Activated CD8-positive, alpha-beta memory T cell treated with anti-CD3 and anti-CD28 coated beads for 1 hour (primary cell): ENCODE measurements at places on chromosomes 5 and 9.

DNA sequence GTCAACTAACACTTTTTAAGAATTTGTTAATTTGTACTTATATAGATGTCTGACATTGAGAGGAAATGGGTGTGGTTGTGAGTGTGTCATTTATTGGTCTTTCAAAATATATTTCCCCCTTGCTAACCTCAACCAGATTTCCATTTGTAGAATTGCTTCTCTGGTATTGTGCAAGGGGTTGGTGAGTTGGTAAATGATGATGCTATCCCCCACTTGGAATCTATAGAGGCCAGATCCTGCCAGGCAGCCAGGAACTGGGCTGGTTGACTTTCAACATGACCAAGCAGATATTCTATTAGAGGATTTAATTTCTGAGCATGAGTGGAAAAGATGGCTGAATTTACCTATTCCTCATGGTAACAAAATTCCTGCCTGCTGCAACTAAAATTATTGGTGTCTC is 306.6 kb upstream of the KIF2A start:
- no peak for DNase-seq

DNA sequence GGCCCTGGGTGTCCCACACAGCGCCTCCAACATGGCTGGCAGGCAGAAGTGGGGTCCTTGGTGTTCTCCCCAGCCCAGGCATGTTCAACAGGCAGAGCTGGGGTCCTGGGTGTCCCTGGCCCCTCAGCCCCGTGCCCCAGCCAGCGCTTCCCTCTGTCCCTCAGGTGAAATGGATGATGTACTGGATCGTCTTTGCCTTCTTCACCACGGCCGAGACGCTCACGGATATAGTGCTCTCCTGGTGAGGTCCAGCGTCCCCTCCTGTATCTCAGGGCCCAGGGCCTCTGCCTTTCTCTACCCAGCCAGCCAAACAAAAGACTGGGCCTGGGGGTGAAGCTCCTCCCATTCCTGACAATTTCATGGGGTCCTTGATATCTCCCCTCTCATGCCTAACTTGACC is 2.4 kb downstream of the REEP2 start:
- no peak for DNase-seq

DNA sequence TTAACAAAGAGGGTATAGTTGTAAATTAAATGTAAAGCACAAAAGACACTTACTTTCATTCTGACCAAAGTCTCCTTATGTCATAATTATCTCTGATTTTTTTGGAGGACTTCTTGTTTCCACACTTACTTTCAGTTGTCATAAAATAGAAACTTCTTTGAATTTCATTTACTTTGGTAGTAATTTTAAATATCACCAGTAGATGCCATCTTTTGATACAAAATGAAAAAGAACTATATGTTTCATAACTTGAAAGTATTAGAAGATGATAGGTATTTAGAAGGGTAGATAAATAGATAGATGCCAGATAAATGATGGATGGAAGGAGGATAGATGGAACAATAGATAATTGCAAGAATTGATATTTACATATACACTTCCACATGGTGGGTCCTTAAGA is 1865.3 kb upstream of the CDH9 start:
- no peak for DNase-seq

GRCh38 chr9:134983074-134983473 is 65.4 kb upstream of the FCN1 start:
- DNase-seq = no peak

GRCh38 chr5:59661954-59662615 is 231.4 kb downstream of the PDE4D start:
- DNase-seq = no peak

DNA sequence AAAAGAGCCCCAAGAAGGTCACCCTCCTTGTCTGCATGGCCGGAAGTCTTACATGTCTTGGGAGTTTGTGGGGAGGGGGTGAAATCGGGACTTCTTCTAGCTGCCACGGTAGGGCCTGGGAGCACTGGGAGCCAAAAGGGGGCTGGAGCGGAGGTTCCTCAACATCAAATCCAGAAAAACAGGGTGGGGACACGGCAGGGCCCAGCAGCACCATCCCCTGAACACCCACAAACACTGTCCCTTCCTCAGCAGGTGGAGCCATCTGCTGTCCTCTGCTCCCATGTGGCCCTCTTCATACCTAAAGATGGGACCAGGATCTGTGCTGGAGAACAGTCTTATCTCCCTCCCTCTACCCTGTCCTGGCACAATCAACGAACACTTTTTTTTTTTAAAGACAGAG is 2.7 kb downstream of the TERT start:
- DNase-seq = no peak

DNA sequence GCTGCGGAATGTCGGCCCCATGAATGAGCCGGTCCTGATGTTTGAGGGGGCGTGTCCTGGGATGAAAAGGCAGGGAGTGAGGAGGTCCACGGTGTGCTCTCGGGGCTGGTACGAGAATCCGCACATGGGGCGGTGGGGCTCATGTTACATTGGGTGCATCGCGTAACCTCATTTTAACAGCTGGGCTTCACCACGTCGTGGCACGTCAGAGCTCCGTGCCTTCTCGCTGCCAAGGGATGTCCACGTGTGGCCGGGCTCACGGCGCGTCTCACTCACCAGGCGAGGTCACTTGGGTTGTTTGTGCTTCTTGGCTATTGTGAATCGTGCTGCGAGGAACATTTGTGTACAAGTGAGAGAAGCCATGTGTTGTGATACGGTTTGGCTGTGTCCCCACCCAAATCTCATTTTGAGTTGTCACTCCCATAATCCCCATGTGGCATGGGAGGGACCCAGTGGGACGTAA is 29.1 kb upstream of the IRX4 start:
- DNase-seq = no peak

DNA sequence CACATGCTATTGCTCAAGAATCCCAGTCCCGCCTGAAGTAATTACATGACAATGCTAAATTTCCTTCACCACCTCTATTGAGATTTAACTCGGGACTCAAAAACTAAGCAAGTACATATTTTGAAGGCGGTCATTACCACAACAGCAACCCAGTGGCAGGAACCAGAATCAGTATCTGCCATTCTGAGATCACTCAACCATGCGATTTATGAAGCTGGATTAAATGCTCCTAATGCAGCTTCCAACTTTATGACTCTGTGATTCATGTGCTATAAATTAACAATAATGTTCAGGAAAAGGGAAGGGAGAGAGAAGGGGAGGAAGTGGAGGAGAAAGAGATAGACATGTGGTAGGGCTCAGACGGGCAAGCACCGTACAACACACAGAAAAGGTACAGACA is 194.7 kb downstream of the DNAH5 start:
- DNase-seq = no peak

GRCh38 chr9:90188656-90189055 is 454.0 kb downstream of the DIRAS2 start:
- no peak for DNase-seq

- no peak for DNase-seq
These were observed 146.8 kb upstream of the TBC1D2 start for GRCh38 chr9:98402019-98402840.

DNA sequence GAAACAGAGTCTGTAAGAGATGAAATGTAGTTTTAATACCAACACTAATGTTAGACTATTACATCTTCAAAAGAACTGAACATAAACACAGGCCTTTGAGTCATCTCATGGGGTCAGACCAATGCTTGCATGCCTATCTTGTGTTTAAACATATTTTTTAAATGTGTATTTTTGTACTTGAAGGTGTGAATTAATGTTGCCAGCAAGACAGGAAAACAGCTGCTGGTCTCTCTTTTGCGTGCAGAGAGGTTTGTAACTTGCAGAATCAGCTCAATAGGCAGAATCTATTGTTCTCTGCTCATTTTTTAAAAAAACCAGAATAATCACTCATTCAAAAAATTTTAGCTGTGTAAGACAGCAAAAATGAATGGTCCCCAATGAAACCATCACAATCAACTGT is 180.2 kb downstream of the ALDH1A1 start:
- DNase-seq = no peak

DNA sequence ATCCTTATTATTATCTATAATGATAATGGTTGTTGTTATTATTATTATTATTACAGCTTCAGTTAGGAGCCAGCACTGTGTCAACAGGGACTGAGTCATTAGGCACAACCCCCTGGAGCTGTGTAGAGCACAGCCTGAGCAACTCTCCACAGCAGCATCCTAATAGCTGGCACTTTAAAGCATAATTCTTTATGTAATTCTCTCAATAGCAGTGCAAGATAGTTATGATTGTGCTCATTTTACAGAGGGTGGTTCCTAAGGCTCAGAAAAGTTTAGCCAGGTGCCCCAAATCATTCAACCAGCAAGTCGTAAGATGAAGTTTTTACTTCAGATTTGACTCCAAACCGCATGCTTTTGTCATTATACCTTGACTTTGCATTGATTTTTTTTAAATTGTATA is 390.3 kb downstream of the ANXA1 start:
- DNase-seq = no peak

DNA sequence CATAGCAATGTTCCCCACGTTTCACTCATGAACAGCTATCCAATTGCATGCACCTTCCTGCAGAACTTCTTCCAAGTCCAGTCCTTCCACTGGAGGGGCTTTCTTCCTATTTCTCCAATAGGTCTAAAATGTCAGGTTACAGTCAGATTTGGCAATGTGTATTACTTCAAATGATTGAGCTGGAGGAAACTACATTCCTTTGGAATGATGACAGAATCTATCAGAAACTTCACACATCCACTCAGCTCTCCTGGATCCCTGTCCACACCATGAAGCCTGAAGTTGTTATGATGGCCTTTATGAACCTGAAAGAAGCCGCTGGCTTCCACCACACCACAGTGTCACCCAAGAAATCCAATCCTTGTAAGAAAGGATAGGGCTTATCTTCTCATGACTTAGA is 32.2 kb downstream of the FBXW2 start:
- DNase-seq = no peak

- no peak for DNase-seq
These were observed 40.2 kb upstream of the TEX48 start for GRCh38 chr9:114722081-114722621.

- no peak for DNase-seq
These were observed 61.2 kb downstream of the IRX1 start for GRCh38 chr5:3656803-3657202.

DNA sequence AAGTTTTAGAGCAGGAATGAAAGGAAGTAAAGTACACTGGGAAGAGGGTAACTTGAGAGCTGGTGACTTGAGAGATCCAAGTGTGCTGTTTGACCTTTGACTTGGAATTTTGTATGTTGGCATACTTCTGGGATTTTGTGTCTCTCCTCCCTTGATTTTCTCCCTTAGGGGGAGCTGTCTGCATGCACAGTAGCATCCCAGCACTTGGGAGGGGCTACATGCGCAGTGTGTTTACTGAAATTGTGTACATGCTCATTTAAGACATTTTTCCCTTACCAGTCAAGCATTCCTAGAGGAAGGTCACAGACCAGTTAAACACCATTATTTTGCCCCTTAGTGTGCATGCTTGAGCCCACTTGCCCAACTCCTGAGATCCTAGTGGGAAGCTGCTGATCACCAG is 120.1 kb downstream of the ZNF622 start:
- no peak for DNase-seq

GRCh38 chr5:137296213-137296781 is 202.8 kb downstream of the SPOCK1 start:
- DNase-seq = no peak

GRCh38 chr9:127962278-127962677 is 18.5 kb downstream of the EEIG1 start:
- no peak for DNase-seq

- no peak for DNase-seq
These were observed 13.1 kb downstream of the CEMIP2 start for GRCh38 chr9:71755230-71755629.

GRCh38 chr9:121861501-121862180 is 210.2 kb downstream of the DAB2IP start:
- DNase-seq = no peak

GRCh38 chr5:122394284-122394930 is 82.4 kb downstream of the SNCAIP start:
- DNase-seq = no peak
